ENCODE measurements at places on chromosomes 6 and 20. TPM values are rescaled to one million over a fixed set of nuclear protein-coding genes. Genes with fewer than 3 reads are reported as not detected.

RSPO3 gene
- total RNA-seq = not detected

EYA4 gene
- total RNA-seq = 8.1 TPM

C6orf15 gene
- total RNA-seq = not detected

SALL4 gene
- 1.5 TPM for total RNA-seq

MYBL2 gene
- total RNA-seq = 54.1 TPM

Data from bronchus fibroblast of lung (primary cell).